ENCODE measurements at places on chromosomes 6 and 20. TPM values are rescaled to one million over a fixed set of nuclear protein-coding genes. Genes with fewer than 3 reads are reported as not detected.
A peak's percentile ranks its signal among the peaks of the same experiment; 100 is the strongest.

- DNase-seq = no peak
Measured at GRCh38 chr20:63122626-63123025, 93.3 kb downstream of the YTHDF1 start.

- no peak for DNase-seq
Measured at GRCh38 chr20:52889225-52889624, 82.9 kb upstream of the TSHZ2 start.

DNA sequence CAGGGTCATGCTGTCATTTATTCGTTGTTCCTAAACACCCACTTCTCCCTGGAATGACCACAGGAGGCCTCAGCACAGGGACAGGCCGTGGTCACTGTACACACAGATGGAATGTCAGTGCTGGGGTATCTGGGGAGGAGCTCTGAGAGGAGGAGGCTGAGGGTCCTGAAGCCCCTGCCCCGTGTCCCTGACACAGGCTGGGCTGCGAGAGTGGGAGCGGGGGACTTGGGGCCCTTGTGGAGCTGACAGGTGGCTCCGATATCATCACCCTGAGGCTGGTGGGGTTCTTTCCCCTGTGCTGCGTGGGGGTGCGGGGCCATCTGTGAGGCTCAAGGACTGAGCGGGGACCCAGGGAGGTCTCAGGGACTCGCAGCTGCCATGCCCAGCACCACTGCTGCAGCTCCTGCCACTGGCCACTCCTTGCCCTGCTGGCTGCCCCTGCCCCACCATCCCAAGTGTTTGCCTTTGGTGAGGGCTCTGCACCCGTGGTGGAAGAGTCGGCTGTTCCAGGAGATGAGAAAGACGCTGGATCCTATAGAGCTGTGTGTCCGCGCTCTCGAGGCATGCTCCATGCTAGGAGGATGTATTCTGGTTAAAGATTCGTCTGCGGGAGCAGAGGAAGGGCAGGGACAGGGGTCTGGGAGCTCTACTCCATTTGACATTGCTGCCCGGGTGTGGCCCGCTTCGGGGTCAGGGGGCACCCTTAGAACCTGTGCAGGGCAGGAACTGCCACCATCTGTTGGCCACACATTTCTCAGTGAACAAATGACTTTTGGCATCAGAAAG is 18.9 kb downstream of the NPEPL1 start:
- DNase-seq = no peak

- DNase-seq = peak; percentile 83
Measured at GRCh38 chr6:137389150-137389704, 105.0 kb downstream of the OLIG3 start.

Gene GSTA2
- polyA plus RNA-seq = not detected

Gene SAMD5
- not detected for polyA plus RNA-seq

DNA sequence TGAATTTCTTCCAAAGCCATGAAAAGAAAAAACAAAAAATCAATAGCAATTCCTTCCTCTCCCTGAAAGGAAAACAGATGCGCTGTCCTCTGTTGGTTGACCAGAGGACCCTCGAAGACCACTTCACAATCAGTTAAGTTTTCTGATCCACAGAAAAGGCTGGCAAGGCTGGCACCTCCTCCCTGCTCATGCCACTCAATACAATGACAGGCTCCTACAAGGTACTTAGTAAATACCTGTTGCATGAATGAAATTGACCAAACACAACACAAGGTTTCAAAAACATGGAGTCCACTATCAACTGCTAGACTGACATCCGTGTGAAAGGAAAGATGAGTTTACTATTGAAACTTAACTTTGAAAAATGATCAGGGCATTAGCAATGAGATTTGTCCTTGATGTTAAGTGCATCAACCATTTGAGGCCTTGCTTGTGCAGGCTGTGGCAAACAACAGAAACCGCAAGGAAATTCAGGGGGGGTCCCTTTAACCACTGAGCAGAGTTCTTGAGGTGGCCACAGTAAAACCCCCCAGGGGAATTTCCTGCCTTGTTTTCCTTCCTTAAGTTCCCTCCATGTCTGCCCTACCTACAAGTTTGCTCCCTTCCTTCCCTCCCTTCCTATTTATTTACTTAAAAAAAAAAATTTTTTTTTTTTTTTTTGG is 27.9 kb upstream of the RTF2 start:
- no peak for DNase-seq

DNA sequence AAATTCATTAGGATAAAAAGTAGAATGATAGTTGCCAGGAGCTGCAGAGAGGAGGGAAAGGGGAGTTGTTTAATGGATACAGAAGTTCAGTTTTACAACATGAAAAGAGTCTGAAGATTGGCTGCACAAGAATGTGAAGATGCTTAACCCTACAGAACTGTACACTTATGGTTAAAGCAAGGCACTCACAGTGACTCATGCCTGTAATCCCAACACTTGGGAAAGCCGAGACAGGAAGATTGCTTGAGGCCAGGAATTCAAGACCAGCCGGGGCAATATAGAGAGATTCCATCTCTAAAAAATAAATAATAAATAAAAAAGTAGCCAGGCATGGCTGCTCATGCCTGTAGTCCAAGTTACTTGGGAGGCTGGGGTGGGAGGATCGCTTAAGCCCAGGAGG is 174.0 kb downstream of the TASP1 start:
- DNase-seq = no peak

DNA sequence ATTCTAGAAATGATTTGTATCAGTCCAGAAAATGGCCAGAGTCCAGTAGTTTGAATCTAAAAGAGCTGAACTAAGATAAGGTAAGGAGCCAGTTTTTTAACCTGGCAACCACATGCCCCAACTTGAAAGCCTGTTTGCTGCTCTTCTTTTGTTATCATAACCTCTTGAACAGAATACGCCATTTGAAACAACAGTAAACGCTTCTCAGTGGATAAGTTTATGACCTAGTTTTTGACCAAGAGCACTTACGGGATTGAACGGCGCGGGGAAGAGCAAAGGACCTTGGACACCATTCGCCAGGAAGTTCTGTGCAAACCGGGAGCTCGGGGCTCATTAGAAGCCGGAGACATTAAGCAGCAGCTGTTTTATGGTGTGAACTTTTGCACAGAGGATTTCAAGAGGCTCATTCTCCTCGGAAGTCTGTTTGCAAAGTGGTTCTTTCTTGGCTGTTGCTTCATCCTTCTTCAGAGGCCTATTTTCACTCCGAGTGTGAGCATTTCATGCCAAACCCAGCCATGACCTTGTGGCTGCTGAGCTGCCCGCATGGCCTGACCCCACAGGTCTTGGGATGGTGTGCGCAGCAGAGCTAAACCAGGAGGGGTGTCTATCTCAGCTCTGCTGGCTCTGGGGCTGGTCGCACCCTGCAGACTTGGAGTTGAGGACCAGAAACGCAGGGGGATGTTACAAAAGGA is 215.1 kb downstream of the SOX4 start:
- DNase-seq = no peak

- peak; percentile 88 for DNase-seq
Measured at GRCh38 chr6:159983641-159984080, 14.8 kb downstream of the IGF2R start.

GRCh38 chr6:52233975-52234823 is 10.1 kb downstream of the IL17F start:
- DNase-seq = no peak

- DNase-seq = peak; percentile 41
Measured at GRCh38 chr20:62824476-62825332, 7.9 kb downstream of the COL9A3 start.

- DNase-seq = no peak
Measured at GRCh38 chr20:64114356-64114971, 7.1 kb upstream of the NPBWR2 start.

Gene PSMB9
- 350 TPM for polyA plus RNA-seq

- DNase-seq = no peak
Measured at GRCh38 chr6:12138381-12138780, 126.3 kb downstream of the HIVEP1 start.

GRCh38 chr6:152049502-152049901 is 242.0 kb downstream of the ESR1 start:
- DNase-seq = peak; percentile 10

GRCh38 chr6:100363651-100364050 is 101.1 kb downstream of the SIM1 start:
- no peak for DNase-seq

Gene LINC00237
- 0.31 TPM for polyA plus RNA-seq

Gene MROH8
- 0.08 TPM for polyA plus RNA-seq

DNA sequence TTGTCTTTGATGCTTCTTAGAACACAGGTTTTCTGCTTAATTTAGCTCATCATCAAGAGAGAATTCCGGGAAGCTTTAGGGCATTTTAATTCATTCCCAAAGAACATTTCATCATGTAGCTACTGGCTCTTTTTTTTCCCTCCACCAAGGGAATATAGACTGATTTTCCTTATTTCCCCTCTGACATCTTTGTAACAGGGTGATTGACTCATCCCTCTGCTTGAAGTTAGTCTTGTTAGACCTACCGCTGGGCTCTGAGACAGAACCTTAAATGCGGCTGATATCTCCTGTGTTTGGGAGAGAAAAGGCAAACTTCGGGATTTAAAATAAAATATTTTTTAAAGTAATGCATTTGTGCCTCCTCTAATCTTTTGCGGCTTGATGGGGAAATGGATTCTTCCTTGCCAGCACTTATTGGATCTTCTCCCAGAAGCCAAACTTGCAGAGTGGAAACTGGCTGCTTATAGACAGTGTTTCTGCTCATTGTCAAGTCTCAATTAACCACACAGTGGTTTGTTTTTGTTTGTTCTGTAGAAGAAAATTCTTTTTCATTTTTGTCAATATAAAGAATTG is 272.7 kb upstream of the PLCB4 start:
- DNase-seq = no peak

- DNase-seq = no peak
Measured at GRCh38 chr6:99002831-99003230, 55.1 kb upstream of the FBXL4 start.

Gene GNMT
- polyA plus RNA-seq = 0.31 TPM

- no peak for DNase-seq
Measured at GRCh38 chr6:126716032-126716431, 376.1 kb downstream of the CENPW start.

GRCh38 chr6:79520534-79520933 is 16.7 kb downstream of the LCA5 start:
- no peak for DNase-seq

Gene ZSCAN12
- polyA plus RNA-seq = 0.79 TPM

Gene PPP1R3G
- 0.09 TPM for polyA plus RNA-seq

DNA sequence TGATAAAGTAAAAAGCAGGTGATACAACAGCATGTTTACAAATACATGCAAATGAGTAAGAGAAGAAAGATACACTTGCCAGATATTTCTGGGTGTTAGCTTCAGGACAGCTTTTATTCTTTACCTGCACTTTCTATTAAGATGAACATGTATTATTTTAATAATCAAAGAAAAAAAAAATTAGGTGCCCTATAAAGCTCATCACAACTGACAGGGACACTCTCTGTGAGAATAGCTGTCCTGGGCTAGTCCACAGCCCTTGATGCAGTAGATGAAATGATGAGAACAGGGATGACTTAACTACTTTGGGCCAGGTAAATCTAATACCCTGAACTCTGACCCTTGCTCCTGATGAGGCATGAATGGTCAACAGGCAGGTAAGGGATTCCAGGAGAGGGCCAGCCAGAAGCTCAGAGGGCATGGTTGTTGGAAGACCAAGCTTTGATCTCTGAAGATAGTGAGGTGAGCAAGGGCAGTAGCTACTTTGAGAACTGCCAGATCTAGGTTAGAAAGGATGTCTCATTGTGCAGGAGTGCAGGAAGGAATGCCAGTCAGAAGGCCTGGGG is 15.6 kb downstream of the NSFL1C start:
- no peak for DNase-seq

Gene BNIP5
- polyA plus RNA-seq = not detected

- no peak for DNase-seq
Measured at GRCh38 chr20:41889844-41890224, 271.7 kb upstream of the CHD6 start.

Gene BEND3
- polyA plus RNA-seq = 0.24 TPM

GRCh38 chr6:169096388-169096787 is 157.3 kb downstream of the THBS2 start:
- DNase-seq = no peak

DNA sequence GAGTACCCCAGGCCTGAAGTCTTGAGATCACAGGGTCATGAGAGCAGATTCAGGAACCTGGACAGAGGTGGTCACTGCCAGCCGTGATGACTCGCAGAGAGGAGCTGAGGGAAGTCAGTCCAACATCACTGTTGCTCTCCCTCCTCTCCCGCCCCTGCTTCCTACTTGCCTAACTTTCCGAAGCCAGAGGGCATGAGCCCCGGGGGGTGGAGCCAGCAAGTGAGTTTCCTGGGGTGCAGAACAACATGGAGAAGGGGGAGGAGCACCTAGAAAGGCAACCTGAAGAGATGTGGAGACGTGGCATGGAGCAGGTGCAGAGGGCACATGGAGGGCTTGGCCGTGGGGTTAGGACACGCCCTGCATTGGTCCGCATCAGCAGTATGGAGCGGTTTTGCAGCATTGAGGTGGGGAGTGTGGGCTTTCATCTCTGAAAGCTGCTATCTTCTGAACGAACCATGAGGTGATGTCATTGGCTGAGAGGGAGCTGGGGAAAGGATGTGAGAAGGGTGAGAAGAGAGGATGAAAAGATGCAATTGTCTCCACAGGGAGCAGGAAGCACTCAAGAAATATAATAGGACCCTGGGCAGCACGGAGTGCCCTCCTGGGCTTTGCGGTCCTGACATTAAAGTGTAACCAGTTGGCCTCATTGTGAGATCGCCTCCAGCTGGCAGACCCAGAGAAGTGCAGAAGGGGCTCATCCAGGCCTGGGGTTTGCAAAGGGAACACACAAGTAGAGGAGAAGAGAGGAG is 25.0 kb downstream of the GDAP1L1 start:
- no peak for DNase-seq

GRCh38 chr6:127397729-127398630 is 54.6 kb upstream of the ECHDC1 start:
- DNase-seq = no peak

Gene CCN5
- not detected for polyA plus RNA-seq

Gene GABRR1
- polyA plus RNA-seq = not detected

GRCh38 chr6:81683912-81684311 is 68.6 kb downstream of the TENT5A start:
- DNase-seq = no peak

Gene C6orf141
- not detected for polyA plus RNA-seq

GRCh38 chr6:145845557-145845956 is 31.0 kb upstream of the FBXO30 start:
- no peak for DNase-seq

DNA sequence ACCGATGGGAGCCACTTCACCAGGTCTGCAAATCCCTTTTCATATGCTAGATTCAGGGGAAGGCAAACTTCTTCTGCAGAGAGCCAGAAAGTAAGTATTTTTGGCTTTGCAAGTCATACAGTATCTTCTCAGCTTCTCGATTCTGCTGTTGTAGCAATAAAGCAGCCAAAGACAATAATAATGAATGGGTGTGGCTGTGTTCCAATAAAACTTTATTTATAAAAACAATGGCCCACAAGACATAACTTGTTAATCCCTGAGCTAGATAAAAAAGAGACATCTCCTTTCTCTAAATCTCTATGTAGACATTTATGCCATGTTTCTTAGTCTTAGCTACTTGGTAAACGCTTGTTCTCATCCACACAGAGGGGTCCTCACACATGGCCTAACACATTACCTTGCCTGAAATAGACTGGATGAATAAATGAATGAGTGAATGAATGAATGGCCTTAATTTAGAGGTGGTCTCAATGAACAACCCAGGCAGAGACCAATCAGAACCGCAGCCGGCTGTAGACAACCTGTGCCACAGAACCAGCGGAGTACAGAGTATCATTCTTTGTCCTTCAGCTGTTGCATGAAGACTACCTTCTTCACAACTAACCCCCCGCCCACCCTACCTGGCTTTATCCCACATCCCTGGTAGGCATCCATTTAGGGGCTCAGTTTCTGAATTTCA is 13.5 kb upstream of the PREX1 start:
- no peak for DNase-seq

Gene EBF4
- polyA plus RNA-seq = not detected

Data from CD14-positive monocyte (primary cell).